ENCODE measurements at places on chromosomes 5 and 9.

- DNase-seq = no peak
Measured at GRCh38 chr9:14746626-14747025, 24.1 kb upstream of the CER1 start.

- no peak for DNase-seq
Measured at GRCh38 chr5:151085517-151086041, 4.7 kb upstream of the TNIP1 start.

- DNase-seq = no peak
Measured at GRCh38 chr5:149651686-149652085, 70.4 kb downstream of the ARHGEF37 start.

DNA sequence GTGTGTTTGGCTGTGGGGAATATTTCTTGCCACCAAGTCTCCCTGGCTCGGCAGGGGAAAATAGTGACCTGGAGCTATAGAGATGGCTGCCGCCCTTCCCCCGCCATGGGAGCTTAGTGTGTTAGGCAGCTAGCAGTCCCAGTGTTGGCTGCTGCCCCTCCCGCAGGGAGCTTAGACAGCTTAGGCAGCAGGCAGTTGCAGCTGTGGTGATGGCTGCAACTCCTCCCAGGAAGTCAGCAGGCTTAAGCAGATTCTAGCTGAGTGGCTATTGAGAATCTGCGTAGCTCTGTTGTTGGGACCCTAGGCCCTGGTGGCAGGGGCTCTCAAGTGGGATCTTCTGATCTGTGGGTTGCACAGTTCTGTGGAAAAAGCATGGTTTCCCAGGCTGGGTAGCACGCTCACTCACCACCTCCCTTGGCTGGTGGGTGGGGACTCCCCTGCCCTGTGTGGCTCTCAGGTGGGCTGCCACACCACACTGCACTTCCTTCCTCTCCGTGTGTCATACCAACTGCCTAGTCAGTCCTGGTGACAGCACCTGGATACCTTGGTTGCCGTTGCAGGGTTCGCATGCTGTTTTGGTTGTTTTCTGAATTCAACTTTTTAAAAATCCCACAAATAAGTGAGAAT lies 9.3 kb downstream of the OR1N2 start:
- DNase-seq = no peak

DNA sequence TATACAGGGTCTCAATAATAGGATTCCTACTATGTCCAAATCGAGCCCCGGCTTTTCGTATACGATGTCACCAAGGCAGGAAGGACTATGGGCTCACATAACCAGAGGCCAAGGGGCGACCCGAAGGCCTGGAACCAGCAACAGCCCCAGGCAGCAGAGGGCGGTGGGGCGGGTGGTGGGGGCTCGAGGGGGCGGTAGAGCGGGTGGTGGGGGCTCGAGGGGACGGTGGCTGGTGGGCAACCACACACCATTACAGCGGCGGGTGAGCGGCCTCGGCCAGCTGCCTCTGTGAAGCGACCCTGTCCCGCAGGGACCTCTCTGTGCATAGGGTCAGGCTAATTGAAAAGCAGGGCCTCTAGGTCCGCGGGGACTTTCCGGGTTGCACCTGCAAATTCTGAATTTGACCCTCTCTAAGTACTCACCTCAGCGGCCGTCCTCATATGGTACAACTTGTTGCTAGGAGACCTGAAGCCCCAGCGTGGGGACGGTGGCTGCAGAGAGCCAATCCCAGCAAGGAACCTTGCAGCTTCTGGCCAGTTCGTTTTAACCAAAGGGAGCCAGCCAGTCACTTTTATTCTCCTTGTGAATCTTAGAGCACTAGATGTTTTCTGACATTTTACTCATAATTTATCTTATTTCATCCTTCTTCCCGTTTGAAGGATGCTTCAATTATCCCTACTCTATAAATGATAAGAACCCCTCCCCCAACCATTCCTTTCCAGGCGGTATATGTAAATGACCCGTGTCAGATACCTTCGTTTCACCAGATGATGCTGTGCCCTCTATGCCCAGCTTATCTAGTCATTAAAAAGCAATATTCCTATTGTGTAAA lies at the start of gene NME5:
NME5 (minus strand) TSS at position 480 of the 832 bp plus-strand sequence. CDS start 648 bp downstream, outside the sequence.
- no peak for DNase-seq

DNA sequence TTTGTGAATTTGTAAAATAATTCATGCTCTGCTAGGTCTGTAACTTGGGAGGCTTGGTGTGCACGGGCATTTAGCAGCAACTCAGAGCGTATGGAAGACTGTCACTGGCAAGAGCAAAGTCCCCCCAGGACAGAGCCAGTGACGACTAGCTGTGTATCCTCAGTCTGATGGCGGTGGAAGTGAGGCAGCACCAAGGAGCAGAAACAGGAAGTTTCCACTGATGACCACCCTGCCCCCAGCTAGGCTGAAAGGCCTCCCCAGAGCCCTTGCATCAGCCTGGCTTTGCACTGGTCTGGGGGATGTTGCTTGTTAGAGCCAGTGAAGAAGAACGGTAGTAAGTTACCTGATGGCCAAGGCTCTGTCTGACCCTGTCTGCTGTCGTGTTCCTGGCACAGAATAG lies 66.8 kb upstream of the ABL1 start:
- no peak for DNase-seq

- no peak for DNase-seq
Measured at GRCh38 chr9:22037954-22038690, 29.0 kb upstream of the CDKN2B start.

GRCh38 chr5:96007051-96007450 lies 45.4 kb upstream of the ELL2 start:
- no peak for DNase-seq

DNA sequence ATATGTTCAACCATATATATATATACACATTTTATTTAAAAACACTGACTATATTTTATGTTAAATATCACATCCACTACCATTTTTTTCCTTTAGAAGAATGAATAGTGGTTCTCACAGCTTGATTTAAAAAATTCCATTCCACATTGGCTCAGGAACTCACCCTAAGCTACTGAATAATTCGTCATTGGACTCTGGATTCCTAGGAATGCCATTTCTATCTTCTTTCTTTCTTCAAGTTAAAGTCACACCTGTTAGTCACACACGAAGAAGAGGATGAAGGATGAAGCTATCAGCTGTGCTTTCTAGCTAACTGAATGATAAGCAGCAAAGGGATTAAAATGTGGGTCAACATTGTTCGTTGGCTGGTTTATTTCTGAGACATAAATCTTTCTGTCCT lies 7.9 kb downstream of the ELOVL7 start:
- no peak for DNase-seq

- no peak for DNase-seq
Measured at GRCh38 chr5:10489810-10490426, 48.2 kb downstream of the ROPN1L start.

DNA sequence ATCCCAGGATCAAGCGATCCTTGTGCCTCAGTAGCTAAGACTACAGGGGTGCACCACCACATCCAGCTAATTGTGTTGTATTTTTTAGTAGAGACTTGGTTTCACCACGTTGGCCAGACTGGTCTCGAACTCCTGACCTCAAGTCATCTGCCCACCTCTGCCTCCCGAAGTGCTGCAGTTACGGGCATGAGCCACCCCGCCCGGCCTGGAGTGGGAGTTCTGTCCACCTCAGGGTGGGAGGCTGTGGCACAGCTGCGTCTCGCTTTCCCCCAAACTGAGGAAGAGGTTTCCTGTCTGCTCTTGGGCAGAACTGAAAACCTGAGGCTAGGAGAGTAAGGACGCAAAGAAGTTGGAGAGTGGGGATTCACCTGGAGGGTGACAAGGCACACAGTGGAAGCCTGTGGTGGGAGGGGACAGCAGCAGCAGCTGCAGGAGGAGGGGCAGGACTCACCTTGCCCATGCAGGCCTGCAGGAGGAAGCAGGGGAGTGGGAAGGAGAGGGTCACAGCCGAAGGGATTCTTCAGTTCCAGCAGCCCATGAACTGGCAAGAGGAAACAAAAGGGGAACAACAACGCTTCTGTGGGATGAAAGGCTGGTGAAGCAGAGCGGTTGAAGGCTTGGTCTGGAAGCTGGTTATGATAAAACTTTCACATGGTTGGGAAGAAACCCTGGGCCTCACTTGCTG lies 181.4 kb downstream of the GAS1 start:
- no peak for DNase-seq

DNA sequence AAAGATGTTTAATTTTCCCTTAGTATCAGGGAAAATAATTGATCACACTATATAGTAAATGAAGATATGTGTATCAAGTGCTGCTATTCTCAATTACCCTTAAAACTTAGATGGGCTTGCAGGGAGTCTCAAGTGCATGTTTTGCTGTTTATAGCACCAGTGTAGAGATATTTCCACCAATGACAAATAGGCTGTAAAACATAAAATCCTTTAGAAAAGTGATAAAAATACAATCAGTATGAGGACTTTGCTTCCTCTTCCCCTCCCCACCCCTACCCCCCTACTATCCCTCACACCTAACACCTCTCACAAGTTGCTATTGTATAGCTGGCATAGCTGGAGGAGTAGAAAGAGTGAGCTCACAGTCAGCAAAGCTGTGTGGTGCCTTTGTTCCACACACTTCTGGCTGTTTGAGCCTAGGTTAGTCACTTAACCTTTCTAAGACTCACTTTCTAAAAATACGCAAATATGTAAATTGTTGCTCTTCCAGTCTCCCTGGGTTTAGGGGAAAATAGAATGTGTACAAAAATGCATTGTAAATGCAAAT lies 93.1 kb downstream of the PDE4D start:
- DNase-seq = no peak

- no peak for DNase-seq
Measured at GRCh38 chr5:143931986-143932385, 120.0 kb downstream of the HMHB1 start.

GRCh38 chr9:109966643-109967368 lies 186.8 kb downstream of the PALM2AKAP2 start:
- DNase-seq = no peak

GRCh38 chr5:147175516-147176097 lies 59.2 kb upstream of the STK32A start:
- DNase-seq = no peak

DNA sequence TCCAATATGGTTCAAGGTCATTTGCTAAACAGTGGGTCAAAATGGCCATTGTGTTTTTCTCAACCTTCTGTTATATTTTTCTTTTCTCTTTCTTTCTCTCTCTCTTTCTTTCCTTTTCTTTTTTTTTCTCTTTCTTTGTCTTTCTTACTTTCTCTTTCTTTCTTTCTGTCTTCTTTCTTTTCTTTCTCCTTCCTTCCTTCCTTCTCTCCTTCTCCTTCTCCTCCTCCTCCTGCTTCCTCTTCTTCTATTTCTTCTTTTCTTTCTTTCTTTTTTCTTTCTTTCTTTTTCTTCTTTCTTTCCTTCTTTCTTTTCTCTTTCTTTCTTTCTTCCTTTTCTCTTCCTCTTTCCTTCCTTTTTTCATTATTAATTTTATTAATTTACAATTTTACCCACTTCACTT lies 619.5 kb downstream of the IRX1 start:
- DNase-seq = no peak

DNA sequence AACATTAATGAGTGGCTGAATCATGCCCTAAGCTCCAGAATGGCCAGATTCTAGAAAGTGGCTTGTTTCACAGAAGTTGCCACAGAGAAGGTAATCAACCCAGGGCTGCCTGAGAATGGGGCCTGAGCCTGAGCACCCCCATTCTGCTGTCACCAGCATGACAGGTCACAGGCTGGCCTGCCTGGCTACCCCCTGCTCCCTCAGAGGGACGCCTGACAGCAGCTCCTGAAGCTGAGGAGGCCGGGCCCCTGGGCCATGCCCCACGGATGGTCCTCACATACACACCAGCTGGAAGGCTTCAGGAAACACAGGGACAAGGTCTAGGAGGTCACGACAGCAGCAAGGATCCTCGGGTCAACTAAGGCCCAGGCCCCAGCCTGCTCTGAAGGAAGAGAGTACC lies 3.7 kb downstream of the GABRP start:
- no peak for DNase-seq

GRCh38 chr5:44614845-44615244 lies 193.9 kb upstream of the MRPS30 start:
- no peak for DNase-seq

DNA sequence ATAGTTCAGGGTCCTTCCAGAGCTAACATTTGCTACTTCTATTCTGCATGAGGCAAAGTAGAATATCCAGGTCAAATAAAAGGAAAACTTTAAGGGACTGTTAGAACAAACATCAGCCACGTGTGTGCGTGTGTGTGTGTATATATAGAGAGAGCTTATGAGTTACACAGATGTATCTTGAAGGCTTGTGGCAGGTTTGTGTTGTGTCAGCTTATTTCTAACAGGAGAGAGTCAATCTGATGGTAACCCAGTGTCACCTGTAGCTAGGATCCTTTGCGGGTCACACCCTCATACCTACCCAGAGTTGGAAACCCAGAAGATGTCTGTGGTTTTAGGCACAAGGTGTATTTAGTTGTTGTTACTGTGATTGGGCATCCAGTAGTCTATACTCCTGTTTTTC lies 12.7 kb downstream of the POLR1E start:
- DNase-seq = no peak

DNA sequence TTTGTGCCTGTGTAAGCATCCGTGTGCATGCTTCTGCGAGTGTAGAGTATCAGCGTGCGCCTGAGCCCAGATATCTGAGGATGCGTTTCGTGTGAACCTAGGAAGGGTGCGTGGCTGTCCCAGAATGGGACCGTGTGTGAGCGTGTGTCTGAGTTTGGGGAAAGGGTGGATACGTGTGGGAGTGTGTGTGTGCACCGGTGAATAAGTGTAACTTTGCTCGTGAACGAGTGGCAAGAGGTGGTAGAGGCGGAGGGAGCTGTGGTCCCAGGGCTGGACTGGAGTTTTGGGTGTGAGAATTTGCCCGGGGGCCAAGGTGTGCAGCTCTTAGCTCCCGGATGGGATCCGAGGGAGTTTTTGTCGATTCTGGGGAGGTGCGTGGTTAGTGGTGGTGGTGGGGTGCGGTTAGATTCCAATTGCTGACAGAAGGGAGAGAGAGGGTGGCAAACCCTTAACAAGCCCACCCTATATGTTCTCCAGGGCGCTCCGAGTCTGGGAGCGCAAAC lies 686 bp upstream of the COL27A1 start:
- DNase-seq = no peak

GRCh38 chr9:33114746-33115145 lies 38.3 kb upstream of the SMU1 start:
- no peak for DNase-seq

GRCh38 chr5:145483212-145483611 lies 351.9 kb downstream of the PRELID2 start:
- no peak for DNase-seq

GRCh38 chr9:69380811-69381210 lies 55.8 kb downstream of the ENTREP1 start:
- DNase-seq = no peak

DNA sequence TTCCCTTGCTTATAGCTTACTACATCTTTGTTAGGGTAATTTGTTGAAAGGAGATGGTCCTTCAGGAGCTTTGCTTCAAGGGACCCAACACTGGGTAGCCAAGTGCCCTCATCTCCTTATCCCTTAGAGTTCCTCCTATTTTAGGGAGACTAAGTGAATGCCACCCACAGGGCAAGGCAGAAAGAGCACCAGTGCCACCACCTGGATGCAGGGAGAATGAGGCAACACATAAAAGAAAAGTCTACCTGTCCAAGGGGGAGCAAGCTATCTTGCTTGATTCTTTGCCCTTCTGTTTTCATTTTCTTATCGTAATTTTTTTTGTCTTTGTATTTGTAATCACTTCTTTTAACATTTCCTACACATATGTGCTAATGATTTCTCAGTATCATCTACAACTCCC lies 205.5 kb downstream of the NPR3 start:
- DNase-seq = no peak

GRCh38 chr5:14175381-14175780 lies 32.2 kb downstream of the TRIO start:
- DNase-seq = no peak
